ENCODE measurements at places on chromosomes 2 and 18.

- no peak for DNase-seq
These were observed 99.9 kb downstream of the CLIP4 start for GRCh38 chr2:29215073-29215472.

GRCh38 chr18:13260197-13260934, 41.8 kb downstream of the LDLRAD4 start:
- DNase-seq: no peak

GRCh38 chr2:240451791-240452461, 16.5 kb downstream of the GPC1 start:
- no peak for DNase-seq

GRCh38 chr18:53610957-53611356, 613.5 kb downstream of the MBD2 start:
- no peak for DNase-seq

DNA sequence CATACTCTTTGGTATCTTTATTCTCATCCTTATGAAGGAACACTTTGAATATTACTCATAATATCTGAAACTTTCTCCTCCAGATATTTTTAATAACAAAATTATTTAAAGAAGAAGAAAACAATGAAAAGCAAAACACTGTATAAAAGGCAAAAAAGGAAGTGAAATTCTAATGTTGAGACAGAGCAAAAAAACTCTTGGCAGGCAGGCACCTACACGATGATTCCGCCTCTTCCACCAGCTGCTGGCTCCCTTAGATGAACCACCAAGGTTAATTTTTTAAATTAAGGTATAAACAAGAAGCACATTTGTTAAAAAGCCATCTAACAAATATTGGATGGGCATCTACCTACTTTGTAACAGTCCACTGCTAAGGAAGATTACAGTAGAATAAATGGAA, 434.7 kb downstream of the EPHA4 start:
- no peak for DNase-seq

- no peak for DNase-seq
These were observed 15.7 kb upstream of the GPR17 start for GRCh38 chr2:127630096-127630863.

- DNase-seq: no peak
These were observed 66.1 kb downstream of the LRRFIP1 start for GRCh38 chr2:237693291-237693994.

Data from stimulated activated CD8-positive, alpha-beta memory T cell treated with anti-CD3 and anti-CD28 coated beads, Interleukin-4, amount 100 ng/mL, for 4 hours (primary cell).